ENCODE measurements at places on chromosomes 6 and 20.
A peak's percentile ranks its signal among the peaks of the same experiment; 100 is the strongest.

GRCh38 chr6:37691904-37692806 is 5.5 kb downstream of the MDGA1 start:
- peak; percentile 57 for DNase-seq

GRCh38 chr20:59051666-59052185 is 9.1 kb upstream of the PRELID3B start:
- peak; percentile 87 for DNase-seq

DNA sequence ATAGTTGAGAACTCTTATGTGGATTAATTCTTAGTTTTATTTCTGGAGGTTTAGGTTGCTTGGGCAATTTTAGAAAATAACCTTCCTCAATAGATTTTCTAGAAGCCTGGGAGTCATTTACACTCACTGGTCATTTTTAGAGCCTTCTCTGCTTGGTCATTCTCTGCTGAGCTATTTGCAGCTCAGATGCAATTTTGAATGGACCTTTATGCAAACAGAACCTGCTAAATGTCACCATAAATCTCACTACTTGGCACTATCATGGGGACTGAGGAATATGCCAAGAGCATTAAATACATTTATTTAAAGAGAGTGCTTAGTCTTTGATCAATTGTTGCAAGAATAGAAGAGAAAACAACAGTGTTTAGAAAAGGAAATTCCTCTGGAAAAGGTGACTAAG is 154.0 kb downstream of the CLVS2 start:
- DNase-seq = no peak

DNA sequence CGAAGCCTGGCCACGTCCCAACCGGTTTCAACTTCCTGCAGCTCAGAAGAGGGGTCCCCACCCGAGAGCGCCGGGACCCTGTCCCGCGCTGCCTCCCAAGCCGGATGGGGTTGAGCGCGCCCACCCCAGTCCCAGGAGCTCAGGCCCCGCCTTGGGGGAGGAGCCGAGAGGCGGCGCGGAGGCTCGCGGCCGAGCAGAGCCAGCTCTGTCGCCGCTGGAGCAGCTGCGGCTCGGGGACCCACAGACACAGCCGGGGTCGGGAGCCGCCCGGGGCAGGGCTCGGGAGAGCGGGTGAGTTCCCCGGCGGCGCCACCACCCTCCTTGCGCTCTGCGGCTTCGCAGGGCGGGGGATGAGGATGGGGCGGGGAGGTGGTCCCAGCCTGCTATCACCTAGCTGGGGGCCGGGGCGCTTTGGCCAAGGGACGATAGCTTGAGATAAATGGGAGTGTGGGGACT is at the start of gene PPP1R16B:
Gene PPP1R16B, plus strand, starts transcription at position 196 of the 456 bp plus-strand sequence. CDS start 30,229 bp downstream, outside the sequence.
- DNase-seq = peak; percentile 25

GRCh38 chr6:140987364-140988155 is 1145.2 kb upstream of the GJE1 start:
- no peak for DNase-seq

GRCh38 chr20:7967199-7967844 is 27.1 kb upstream of the HAO1 start:
- DNase-seq = no peak

DNA sequence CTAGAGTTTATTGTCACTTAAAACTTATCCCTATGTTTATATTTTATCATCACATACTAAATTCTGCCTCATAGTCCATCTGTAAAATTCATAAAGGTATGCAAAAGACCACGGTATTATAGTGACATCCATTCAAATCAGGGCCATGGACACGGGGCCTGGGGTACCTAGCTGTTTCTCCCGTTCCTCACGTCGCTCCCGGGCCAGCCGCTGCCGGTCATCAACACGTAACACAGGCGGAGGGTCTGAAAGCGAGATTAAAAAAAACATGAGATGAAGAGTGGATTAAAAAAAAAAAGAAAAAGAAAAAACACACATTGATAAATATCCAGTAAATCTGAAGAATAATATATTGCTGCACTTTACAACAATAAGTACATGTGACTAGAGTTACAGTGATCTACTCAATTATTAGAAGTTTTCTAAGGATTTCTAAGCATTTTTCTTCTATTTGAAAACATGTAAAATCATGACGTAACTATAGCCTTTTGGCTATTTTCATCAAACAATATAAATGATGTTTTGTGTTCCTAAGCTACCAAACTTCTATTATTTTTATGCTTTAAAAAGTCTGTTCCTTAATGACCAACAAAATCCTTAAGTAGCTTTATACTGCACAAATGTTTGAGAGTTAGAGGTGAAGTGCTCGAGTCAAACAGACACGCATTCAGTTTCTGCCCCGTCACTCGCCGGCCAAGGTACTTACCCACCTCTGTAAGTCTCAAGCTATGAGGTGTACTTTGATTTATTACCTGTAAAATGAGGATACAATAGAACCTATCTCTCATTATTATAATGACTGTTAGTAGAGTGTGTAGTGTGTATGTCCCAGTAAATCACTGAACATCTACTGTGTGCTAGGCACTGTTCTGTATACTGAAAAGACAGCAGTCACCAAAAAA is 122.1 kb upstream of the BCLAF1 start:
- no peak for DNase-seq

GRCh38 chr6:128414943-128415342 is 105.5 kb downstream of the PTPRK start:
- no peak for DNase-seq

GRCh38 chr6:122740936-122741335 is 38.6 kb upstream of the FABP7 start:
- DNase-seq = no peak

GRCh38 chr6:159062564-159062945 is 17.8 kb upstream of the TAGAP start:
- no peak for DNase-seq

DNA sequence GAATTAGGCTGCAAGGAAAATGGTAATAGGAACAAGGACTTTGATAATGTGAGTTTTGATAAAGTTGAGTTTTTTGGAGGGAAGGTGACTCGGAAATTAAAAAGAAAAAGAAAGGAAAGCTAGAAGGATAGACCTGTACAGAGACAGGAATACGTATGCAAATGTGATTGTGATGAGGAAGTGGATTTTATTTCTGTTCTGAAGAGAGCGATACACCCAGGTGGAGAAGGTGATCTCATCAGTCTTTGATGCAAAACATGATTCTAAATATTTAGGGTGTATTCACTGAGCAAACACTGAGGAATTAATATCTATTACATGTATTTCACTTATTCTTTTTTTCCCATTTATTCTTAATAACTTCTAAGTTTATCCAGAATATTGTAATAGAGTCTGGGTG is 9.2 kb upstream of the PLEKHG1 start:
- DNase-seq = no peak

- peak; percentile 53 for DNase-seq
Observed at GRCh38 chr6:26097268-26097875, 10.1 kb downstream of the HFE start.

GRCh38 chr6:39980839-39981580 is 46.7 kb upstream of the MOCS1 start:
- peak; percentile 25 for DNase-seq

DNA sequence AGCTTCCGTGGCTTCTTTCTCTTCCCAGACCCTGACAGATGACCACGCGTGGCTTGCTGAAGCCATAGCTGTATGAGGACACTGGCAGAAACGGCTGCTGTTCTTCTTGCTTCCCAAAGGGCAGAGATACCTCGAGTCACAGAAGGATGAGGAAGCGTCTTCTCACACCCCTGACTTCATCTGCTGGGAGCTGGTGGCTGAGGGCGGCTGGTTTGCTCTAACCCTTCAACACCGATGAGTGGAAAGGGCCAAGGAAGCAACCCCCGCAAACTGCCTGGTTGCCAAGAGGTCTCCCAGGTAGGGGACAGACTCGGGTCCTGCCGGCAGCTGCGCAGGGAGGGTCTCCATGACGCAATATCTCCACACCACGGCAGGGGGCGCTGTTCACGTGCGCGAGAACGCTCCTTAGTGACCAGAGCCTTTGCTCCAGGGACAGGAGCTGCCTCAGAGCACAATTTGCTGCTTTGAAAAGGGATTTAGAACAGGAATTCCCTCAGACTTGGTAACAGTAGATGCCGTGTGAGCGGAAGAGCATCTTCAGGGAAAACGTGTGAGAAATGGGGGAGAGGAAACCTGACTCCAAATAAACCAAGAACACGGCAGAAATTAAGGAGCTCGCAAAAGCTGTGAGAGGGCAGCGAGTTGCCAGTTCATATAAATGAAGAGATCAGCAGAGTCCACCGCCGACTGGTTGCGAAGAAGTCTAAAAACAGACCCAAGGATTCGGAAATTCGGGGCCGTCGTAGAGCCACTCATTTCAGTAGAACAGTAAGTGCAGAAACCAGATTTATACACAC is 80.2 kb downstream of the ERMARD start:
- peak; percentile 63 for DNase-seq

GRCh38 chr6:65799389-65799788 is 92.4 kb upstream of the EYS start:
- no peak for DNase-seq

Data from NCI-H524 (cell line).